Activated CD4-positive, CD25-positive, alpha-beta regulatory T cell treated with anti-CD3 and anti-CD28 coated beads, Interleukin-2, amount 50 U/mL, for 16 hours (primary cell): ENCODE measurements at places on chromosomes 2 and 18.

DNA sequence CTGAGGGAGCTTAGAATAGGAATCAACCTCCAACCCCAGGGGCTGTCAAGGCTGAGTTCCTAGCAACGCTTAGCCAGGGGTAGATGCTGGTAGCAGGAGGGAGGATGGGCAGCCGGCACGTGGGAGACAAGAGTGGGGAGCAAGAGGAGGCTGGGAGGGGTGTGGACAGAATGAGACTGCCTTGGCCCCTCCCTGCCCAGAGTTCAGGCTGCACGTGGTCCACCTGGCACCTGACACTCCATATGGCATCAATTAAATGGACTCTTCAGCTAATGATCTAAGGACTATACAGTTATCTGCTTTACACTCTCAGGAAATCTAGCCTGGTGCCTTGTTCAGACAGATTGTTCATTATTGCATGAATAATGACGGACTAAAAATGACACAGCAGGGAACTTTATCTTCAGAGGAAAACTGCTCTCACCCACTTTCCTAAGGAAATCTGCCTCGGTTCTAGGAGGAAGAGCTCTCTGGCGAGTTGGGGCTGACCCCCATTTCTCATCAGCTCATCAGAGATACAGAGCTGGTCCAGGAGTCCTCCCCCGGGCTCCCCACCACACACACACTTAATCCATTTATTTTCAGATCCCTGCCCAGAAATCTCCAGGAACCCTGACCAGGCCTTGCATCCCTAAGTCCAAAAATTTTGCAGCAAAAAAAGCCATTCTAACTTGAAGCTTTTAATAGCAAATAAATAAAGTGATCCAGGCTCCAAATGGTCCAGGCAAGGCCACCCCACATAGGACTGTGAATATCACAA is 102.1 kb upstream of the CDC42EP3 start:
- no peak for DNase-seq

DNA sequence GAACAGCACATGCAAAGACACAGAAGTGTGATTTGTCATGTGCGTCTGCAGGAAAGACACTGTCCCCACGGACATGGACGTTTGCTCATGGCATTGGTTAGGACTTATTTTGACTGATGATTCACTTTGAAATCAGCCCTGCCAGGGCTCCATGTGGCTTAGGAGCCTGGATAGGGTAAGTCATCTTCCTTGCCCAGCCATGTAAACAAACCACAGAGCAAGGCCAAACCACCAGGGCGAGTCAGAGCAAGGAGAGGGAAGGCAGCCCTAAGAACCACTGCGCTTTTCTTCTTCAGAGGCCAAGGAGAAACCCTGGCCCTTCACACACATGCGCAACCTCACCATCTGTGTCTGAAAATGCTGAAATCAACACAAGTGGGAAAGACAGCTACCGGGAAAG is 88.8 kb downstream of the GFPT1 start:
- no peak for DNase-seq

GRCh38 chr2:2183176-2183575 is 147.9 kb downstream of the MYT1L start:
- no peak for DNase-seq

DNA sequence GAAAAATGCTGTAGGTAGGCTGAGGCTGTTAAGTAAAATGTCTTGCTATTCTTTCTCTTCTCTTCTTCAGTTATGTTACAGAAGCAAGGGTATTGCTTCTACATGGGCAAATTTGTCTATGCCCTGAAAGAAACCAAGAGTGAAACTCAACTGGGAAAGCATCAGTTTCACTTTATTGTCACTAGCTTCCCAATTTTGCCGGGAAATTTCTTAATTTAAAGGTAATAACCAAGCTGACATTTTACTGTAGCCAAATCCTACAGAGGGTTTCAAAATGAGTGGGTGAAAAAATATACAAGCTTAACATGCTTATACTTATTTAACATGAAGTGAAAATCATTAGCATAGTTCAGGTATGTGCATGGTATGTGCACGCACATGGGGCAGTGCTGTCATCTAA is 3.2 kb downstream of the TANK start:
- no peak for DNase-seq

GRCh38 chr18:32383050-32383819 is 87.4 kb downstream of the GAREM1 start:
- DNase-seq: no peak

DNA sequence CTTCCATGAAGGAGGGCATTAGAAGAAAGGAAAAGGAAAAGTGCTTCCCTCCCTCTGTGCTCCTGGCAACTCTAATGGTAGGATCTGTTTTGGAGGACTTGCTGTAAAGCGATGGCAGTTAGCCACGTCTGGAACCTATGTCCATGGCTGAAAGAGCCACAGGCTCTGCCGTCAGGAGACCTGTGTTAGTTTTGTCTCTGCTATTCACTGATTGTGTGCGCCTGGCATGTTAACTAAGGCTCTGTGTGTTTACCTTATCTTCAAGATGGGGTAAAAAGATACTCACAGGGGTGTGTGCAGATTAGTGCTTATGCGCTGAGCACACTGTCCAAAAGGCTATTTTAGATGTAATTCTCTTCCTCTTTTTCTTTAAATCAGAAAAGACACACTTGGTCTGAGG is 109.8 kb upstream of the LTBP1 start:
- no peak for DNase-seq

GRCh38 chr2:49294225-49294624 is 139.9 kb upstream of the FSHR start:
- no peak for DNase-seq

- DNase-seq: no peak
These were observed 5.8 kb upstream of the WNT6 start for GRCh38 chr2:218853766-218854165.

DNA sequence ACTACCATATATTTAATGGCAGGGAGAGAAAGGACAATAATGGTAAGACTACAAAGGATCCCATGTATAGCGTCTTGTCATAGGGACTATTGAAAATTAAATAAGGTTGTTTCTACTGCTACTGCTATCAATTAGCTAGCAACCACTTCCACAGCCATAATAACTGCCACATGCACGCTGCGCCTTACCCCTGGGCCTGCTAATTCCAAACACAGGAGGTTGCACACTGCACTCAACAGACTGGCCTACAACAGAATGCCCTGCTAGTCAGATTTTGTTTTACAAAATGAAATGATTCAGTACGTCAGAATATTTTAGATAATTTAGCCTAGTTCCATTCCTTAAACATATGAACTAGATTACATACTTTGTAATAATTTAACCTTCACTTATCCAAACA is 121.0 kb upstream of the SMAD7 start:
- no peak for DNase-seq

- DNase-seq: no peak
These were observed 95.9 kb upstream of the SPTBN1 start for GRCh38 chr2:54360055-54360792.
